Activated B cell treated with CpG ODN at 0.5 μM for 24 hours (primary cell): ENCODE measurements at places on chromosomes 6 and 20. TPM values are rescaled to one million over a fixed set of nuclear protein-coding genes. Genes with fewer than 3 reads are reported as not detected.

GRCh38 chr6:6556161-6556737 lies 32.3 kb upstream of the LY86 start:
- no peak overlapping the region for H3K4me3 ChIP-seq
- no peak for DNase-seq

DNA sequence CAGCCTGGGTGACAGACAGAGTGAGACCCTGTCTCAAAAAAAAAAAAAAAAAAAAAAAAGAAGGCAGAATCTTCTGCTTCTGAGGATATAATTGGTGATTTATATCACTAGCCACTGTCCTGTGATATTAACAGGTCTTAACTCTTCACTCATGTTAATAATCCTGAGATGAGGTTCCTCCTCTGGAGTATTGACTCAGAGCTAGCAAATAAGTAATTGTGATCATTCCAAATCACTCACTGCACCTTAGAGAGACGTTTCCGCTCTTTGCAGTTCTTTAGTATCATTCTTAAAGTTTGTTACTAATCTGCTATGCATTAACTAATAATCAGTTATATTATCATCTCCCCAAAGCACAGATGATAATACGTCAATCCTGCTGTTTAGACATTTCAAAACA lies 41.6 kb upstream of the NOX3 start:
- no peaks in the 10 kb centered on the region for H3K36me3 ChIP-seq
- no peak for DNase-seq
- no peak overlapping the region for H3K27ac ChIP-seq
- no peak overlapping the region for H3K4me3 ChIP-seq
- peaks cover 8% of the 10 kb centered on the region for H3K27me3 ChIP-seq

DNA sequence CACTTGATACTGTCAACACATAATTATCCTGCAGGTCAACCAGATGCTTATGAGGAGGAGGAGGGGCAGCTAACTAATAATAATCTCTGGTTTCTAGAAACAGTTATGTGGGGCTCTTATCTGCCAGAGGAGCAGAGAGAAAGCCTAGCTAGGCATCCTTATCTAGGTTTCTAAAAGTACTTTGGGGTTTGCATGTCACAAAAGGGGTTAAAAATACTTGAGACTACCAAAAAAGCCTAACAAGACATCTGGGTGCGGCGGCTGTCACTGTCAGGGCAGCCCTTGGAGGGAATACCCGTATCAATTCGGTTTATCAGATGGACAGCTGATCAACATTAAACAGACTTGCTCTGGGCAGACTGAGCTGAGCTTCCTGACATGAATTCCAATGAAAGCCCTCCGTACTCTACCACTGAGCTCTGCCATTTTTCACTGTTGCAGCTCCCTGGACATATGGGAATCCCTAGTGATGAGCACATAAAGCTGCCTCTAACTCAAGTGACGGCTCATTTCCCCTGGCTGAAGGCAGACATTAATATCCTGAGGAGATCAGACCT lies 166.6 kb downstream of the PDSS2 start:
- no peaks in the 10 kb centered on the region for H3K4me1 ChIP-seq
- H3K4me3 ChIP-seq: no peak overlapping the region
- H3K27ac ChIP-seq: no peak overlapping the region
- no peak for DNase-seq
- no peaks in the 10 kb centered on the region for H3K27me3 ChIP-seq

DNA sequence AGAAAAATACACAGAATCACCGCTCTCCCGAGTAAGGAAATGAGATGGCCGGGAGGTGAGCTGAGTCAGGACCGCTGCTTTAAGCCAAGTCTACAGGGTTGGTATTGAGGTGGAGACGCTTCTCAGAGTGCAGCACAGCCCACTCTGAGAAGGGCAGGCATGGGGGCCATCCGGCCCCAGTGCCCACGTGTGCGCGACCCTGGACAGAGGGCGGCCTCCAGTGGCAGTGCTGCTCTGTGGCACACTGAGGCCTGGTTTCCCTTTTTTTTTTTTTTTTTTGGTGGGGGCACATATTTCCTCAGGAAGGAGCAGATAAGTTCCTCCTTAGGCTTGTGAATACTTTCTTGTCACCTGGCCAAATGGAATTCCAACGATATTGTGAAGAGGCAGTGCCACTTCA lies 88.8 kb downstream of the FOXC1 start:
- no peaks in the 10 kb centered on the region for H3K4me1 ChIP-seq
- no peak for DNase-seq
- no peaks in the 10 kb centered on the region for H3K27me3 ChIP-seq
- H3K4me3 ChIP-seq: no peak overlapping the region

- H3K27me3 ChIP-seq: peaks cover 65% of the 10 kb centered on the region
- no peak for DNase-seq
- no peak overlapping the region for H3K27ac ChIP-seq
- H3K36me3 ChIP-seq: peaks cover 1% of the 10 kb centered on the region
Measured at GRCh38 chr6:27303613-27304272, 8.3 kb downstream of the POM121L2 start.

- no peak overlapping the region for H3K4me3 ChIP-seq
- DNase-seq: no peak
- H3K36me3 ChIP-seq: peaks cover 72% of the 10 kb centered on the region
Measured at GRCh38 chr6:84193114-84193708, 34.2 kb downstream of the CEP162 start.

GRCh38 chr20:18645196-18645745 lies 57.4 kb downstream of the DTD1 start:
- no peaks in the 10 kb centered on the region for H3K27me3 ChIP-seq
- no peak overlapping the region for H3K4me3 ChIP-seq
- DNase-seq: no peak
- H3K36me3 ChIP-seq: peaks cover 6% of the 10 kb centered on the region
- H3K27ac ChIP-seq: no peak overlapping the region

- H3K4me1 ChIP-seq: no peaks in the 10 kb centered on the region
- no peak for DNase-seq
- no peak overlapping the region for H3K4me3 ChIP-seq
- H3K27me3 ChIP-seq: peaks cover 2% of the 10 kb centered on the region
Measured at GRCh38 chr6:40476673-40477072, 110.5 kb downstream of the LRFN2 start.

DNA sequence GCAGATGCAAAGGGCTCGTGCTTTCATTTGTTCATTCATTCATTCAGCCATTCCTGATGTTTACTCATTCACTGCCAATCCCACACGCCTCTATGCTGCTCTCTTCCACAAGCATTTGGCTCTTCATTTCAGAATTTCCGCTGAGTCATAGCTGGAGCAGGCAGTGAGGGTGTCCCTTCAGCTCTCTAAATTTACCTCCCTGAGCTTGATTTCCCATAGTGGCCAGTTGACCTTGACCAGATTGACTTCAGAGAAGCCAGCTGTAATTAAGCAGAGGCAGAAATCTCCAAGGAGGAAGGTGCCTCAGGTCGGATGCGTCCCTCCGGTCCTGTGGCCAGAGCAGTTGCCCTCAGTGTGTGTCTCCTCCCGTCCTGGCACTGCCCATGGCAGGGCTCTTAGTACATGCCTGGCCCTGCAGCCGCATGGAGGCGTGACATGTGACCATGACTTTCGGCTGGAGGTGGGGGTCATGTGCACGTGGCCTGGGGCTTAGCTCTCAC lies 267.2 kb upstream of the ECI2 start:
- peaks cover 14% of the 10 kb centered on the region for H3K27me3 ChIP-seq
- no peak overlapping the region for H3K27ac ChIP-seq
- no peak for DNase-seq

DNA sequence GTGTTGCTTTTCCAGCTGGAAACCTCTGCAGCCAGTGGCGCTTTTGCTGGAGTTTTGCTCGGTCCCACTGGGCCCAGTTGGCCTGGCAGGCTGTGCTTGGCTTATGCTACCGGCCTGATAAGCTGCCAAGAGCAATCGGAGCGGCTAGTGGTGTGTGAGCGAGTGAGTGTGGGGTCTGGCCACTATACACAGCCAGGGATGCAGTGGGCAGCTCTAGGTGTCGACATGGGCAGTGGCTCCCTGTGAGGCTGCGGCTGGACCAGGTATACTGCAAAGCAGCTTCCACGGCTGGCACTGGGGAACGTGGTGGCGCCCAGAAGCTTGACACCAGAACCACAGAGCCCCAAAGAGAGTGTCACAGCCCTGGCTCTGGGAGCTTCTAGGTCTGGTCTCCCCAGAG lies 996.5 kb downstream of the GRIK2 start:
- H3K27me3 ChIP-seq: no peaks in the 10 kb centered on the region
- H3K36me3 ChIP-seq: no peaks in the 10 kb centered on the region
- no peak overlapping the region for H3K4me3 ChIP-seq
- DNase-seq: no peak

GRCh38 chr6:142433419-142433818 lies 131.6 kb downstream of the ADGRG6 start:
- no peak overlapping the region for H3K27ac ChIP-seq
- no peaks in the 10 kb centered on the region for H3K4me1 ChIP-seq
- H3K27me3 ChIP-seq: no peaks in the 10 kb centered on the region
- DNase-seq: no peak

DNA sequence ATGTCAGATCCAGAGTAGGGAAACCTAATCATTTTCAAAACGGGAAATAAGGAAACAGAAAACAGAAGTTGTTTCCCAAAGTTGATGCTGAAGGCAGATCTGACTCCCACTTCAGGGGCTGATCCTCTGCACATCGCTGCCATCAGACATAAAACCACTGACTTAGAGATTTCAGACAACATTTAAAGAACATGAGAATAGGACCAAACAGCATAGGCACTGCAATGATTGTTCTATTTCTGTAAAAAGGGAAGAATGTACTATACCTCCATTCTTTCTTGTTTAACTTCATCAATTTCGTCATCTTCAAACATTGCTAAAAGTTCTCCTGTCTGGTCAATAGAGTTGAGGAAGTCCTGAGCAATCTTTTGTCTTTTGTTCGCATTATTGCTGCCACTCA lies 324.7 kb upstream of the RUNX2 start:
- no peaks in the 10 kb centered on the region for H3K27me3 ChIP-seq
- H3K4me3 ChIP-seq: no peak overlapping the region
- DNase-seq: no peak
- no peaks in the 10 kb centered on the region for H3K4me1 ChIP-seq
- H3K36me3 ChIP-seq: peaks cover 3% of the 10 kb centered on the region

DNA sequence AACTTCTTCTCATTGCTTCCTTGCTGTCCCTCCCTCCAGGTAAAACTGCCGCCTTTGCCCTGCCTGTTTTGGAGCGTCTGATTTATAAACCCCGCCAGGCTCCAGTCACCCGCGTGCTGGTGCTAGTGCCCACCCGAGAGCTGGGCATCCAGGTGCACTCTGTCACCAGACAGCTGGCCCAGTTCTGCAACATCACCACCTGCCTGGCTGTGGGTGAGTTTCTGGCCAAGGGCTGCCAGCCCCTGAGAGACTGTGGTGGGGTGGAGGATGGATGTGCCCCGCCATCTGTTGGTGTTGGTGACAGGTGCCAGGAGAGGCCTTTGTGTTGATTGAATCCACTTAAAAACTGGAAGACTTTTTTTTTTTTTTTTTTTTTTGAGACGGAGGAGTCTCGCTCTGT lies 9.5 kb downstream of the DDX27 start:
- H3K27me3 ChIP-seq: no peaks in the 10 kb centered on the region
- peaks cover 15% of the 10 kb centered on the region for H3K4me1 ChIP-seq
- H3K36me3 ChIP-seq: peaks cover 82% of the 10 kb centered on the region

- DNase-seq: no peak
- H3K4me3 ChIP-seq: no peak overlapping the region
- no peak overlapping the region for H3K27ac ChIP-seq
- peaks cover 14% of the 10 kb centered on the region for H3K27me3 ChIP-seq
Measured at GRCh38 chr6:167670938-167671338, 155.8 kb upstream of the AFDN start.

- H3K4me1 ChIP-seq: no peaks in the 10 kb centered on the region
- no peak overlapping the region for H3K4me3 ChIP-seq
- H3K36me3 ChIP-seq: no peaks in the 10 kb centered on the region
- no peak overlapping the region for H3K27ac ChIP-seq
- no peak for DNase-seq
- H3K27me3 ChIP-seq: peaks cover 1% of the 10 kb centered on the region
Measured at GRCh38 chr20:1062334-1063010, 55.9 kb upstream of the PSMF1 start.

- H3K36me3 ChIP-seq: no peaks in the 10 kb centered on the region
- peaks cover 28% of the 10 kb centered on the region for H3K4me1 ChIP-seq
- no peaks in the 10 kb centered on the region for H3K27me3 ChIP-seq
- no peak overlapping the region for H3K4me3 ChIP-seq
Measured at GRCh38 chr6:16316741-16317251, 78.4 kb downstream of the GMPR start.

GRCh38 chr6:13638014-13638413 lies 22.9 kb downstream of the NOL7 start:
- peaks cover 8% of the 10 kb centered on the region for H3K4me1 ChIP-seq
- H3K27ac ChIP-seq: no peak overlapping the region
- peaks cover 69% of the 10 kb centered on the region for H3K36me3 ChIP-seq

DNA sequence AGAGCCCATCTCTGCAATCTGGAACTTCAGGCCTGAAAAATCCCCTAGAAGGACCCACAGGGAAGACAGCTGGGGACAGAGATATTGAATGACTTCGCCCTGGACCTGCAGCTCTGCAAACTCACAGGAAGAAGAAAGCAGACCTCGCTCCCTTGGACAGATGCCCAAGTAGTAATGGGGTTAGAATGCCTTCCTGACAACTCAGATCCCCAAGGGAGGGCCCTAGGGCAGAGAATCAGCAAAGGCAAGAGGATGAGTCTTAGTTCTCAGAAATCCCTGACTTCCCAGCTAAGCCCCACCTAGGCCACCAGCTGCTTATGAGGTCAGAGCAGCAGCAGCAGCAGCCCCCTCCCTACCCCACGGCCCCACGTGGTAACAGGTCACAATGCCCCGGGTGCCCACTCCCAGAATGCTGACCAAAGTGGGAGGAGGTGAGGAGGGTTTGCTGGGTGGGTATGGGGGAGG lies at the start of gene C20orf141:
Gene C20orf141 (plus strand): TSS at position 401 of the 465 bp plus-strand sequence. CDS start 198 bp downstream, outside the sequence.
- peaks cover 54% of the 10 kb centered on the region for H3K27me3 ChIP-seq
- H3K27ac ChIP-seq: no peak within 1 kb of the TSS
- no peak for DNase-seq
- no peaks in the 10 kb centered on the region for H3K36me3 ChIP-seq

DNA sequence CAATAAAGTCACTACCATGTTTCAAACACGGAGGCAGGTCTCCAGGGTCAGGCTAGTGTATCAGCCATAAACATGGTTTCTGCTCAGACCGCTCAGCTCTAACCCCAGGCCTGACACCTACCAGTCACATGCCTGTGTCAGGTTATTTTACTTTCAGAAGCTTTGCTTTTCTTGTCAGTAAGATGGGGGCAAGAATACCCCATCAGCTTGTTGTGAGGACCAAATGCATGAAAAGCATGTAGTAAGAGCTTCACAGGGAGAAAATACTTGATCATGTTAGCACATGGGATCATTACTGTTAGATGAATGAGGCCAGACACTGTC lies 65.2 kb upstream of the PIM1 start:
- H3K36me3 ChIP-seq: no peaks in the 10 kb centered on the region
- no peak overlapping the region for H3K27ac ChIP-seq
- peaks cover 38% of the 10 kb centered on the region for H3K4me1 ChIP-seq
- no peak for DNase-seq
- no peaks in the 10 kb centered on the region for H3K27me3 ChIP-seq

GRCh38 chr6:25601800-25602673 lies 50.0 kb upstream of the SCGN start:
- H3K27me3 ChIP-seq: no peaks in the 10 kb centered on the region
- no peak overlapping the region for H3K27ac ChIP-seq
- no peak for DNase-seq
- H3K4me3 ChIP-seq: no peak overlapping the region
- H3K36me3 ChIP-seq: peaks cover 5% of the 10 kb centered on the region

The SLC17A2 gene
- total RNA-seq: not detected in 2 replicates

The LHFPL5 gene
- not detected in 2 replicates for total RNA-seq

The FRK gene
- total RNA-seq: 0.31 and 0.37 TPM in 2 replicates

The CALHM4 gene
- total RNA-seq: not detected in 2 replicates

The NTSR1 gene
- not detected in 2 replicates for total RNA-seq

The MICB gene
- 17.2 and 17.6 TPM in 2 replicates for total RNA-seq

The ANKRD6 gene
- total RNA-seq: 6.6 and 9.6 TPM in 2 replicates

The INSM1 gene
- total RNA-seq: not detected in 2 replicates

The IL17F gene
- total RNA-seq: not detected in 2 replicates

The DSP gene
- total RNA-seq: 0.02 TPM in 2 replicates

The BPI gene
- total RNA-seq: not detected in 2 replicates
